ENCODE measurements at places on chromosomes 3 and 15. TPM values are rescaled to one million over a fixed set of nuclear protein-coding genes. Genes with fewer than 3 reads are reported as not detected.

DNA sequence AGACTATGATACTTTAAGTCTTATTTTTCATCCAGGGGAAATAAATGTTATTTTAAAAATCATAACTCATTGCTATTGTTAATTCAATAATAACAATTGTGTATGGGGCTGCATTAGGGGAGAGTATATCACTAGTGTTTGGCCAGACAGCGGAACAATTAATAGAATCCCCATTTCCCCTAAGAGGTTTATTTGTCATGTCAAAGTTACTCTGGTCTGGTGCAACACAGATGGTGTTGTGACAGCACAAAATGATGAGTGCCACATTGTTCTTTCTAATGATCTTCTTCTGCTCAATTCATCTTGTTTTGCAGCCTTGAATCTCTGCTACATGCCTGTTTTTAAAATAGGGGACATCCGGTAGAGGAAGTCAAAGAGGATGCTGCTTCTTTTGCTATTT, 351.6 kb downstream of the NSUN3 start:
- DNase-seq, result no peak

DNA sequence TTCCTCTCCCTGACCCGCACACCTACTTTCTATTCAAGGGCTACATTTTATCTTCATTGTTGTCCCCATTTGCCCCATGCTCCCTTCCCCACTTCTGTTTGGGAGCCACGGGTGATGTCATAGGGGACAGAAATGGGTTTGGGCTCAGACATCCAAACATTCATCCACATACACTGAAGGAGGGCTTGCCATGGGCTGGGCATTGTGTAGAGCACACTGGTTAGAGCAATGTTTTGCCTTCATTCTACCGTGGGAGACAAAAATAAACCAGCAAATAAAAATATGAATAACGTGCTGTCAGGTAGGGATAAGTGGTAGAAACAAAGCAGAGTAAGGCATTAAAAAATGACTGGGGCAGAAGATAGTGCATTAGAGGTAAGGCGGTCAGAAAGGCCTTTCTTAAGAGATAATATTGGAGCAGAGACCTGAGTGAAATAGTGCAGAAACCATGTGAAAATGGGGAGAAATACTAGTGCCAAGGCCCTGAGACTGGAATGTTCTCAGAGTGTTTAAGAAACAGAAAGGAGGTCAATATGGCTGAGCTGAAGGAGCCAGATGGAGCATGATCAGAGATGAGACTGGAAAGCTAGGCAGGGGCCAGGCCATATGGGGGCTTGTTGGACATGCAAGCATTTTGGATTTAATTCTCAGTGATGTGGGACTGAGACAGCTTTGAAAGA, 40.9 kb upstream of the CLSTN2 start:
- DNase-seq, result no peak

GRCh38 chr15:60004009-60004845, at the start of gene FOXB1:
Gene FOXB1, plus strand, starts transcription at chr15:60004311. Its CDS starts 653 bp downstream, at chr15:60004964.
- DNase-seq, result no peak

GRCh38 chr3:56467801-56468183, 475 bp downstream of the ERC2 start:
- no peak for DNase-seq

DNA sequence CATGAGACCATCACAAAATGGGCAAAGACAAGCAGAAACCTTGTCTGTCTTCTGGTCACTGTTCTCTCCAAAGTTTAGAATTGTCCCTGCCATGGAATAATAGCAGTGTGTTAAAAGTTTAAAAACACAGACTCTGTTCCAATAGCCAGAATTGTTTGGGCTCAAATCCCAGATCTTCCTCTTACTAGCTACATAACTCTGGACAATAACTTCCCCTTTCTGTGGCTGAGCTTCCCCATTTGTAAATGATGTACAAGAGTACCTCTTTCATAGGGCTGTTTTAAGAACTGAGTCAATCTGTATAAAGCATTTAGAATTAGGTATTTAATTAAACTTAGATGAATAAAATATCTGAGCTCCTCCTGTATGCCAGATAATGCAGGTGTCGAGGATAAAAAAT, 623.0 kb downstream of the NTRK3 start:
- no peak for DNase-seq

DNA sequence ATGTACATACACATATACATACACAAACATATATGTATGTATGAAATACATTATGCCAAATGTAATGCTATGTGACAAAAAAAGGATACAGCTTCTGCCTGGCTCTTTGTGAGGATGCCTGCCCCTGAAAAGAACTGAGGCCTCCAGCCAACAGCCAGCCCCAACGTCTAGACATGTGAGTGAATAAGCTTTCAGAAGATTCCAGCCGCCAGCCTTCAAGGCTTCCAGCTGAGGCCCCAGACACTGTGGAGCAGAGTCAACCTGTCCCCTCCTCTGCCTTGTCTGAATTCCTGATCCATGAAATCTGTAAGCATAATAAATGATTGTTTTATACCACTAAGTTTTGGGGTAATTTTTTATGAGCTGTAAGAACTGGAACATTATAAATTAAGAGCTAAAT, 24.7 kb downstream of the GXYLT2 start:
- no peak for DNase-seq

GRCh38 chr15:78842519-78842918, 30.2 kb upstream of the MORF4L1 start:
- DNase-seq, result no peak

DNA sequence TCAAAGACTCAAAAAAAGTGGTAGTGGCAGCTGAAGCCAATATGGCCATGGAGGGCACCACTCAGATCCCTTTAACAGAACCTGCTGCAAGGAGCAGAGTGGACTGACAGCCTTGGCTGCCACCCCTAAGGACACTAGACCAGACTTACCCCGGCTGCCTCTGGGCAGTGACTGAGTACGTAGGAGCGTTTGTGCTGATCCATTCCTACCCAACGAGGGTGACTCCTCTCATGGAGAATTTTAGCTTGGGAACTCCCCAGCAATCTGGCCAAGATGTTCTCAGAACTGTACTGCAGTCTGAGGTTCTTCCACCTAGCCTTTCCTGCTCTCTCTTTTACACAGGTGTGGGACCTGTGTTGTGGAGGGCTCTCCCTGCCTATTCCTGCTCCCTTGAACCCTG, 22.1 kb downstream of the CLEC3B start:
- DNase-seq, result no peak

DNA sequence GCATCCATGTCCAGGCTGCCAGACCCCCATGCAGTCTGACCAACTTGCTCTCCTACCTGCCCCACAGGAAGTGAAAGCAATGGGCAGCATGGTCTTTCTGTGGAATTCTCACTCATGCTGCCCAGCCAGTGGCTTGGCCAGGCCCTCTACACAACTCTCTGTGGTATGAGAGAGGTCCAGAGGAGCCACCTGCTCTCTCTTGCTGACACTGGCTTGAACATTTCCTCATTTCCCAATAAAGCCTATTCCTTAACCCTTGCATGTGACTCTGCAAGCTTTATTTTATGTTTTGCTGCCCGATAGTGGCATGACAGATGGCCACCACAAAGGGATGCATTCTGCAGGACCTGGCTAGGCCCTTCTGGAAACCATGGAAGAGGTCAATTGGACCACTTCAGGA, 53.8 kb downstream of the CCR1 start:
- no peak for DNase-seq

- no peak for DNase-seq
Observed at GRCh38 chr3:113571360-113571759, 39.0 kb downstream of the SIDT1 start.

- no peak for DNase-seq
Observed at GRCh38 chr3:50395070-50395860, 35.9 kb upstream of the TMEM115 start.

DNA sequence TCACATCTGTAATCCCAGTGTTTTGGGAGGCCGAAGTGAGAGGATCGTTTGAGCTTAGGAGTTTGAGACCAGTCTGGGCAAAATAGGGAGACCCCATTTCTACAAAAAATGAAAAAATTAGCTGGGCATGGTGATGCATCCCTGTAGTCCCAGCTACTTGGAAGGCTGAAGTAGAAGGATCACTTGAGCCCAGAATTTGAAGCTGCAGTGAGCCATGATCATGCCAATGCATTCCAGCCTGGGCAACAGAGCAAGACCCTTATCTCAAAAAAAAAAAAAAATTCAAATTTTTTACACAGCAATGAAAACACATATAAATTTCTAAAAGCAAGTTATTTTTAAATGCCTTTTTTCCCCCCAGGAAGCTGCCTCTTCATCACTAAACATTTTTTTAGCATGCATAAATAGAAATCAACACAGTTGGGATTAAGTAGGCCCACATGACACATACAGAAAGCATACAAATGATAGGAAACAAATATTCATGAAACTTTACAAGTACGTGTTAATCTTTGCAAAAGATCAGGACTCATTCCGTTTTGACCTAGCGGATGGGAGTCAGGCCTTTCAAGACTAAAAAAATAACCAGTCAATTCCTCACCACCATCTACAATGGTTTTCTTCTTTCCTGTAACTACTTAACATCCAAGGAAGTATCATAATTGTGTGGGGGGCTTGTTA, 45.6 kb upstream of the IGDCC4 start:
- no peak for DNase-seq

- peak; percentile 34 for DNase-seq
Observed at GRCh38 chr3:151568184-151568583, 107.3 kb upstream of the IGSF10 start.

DNA sequence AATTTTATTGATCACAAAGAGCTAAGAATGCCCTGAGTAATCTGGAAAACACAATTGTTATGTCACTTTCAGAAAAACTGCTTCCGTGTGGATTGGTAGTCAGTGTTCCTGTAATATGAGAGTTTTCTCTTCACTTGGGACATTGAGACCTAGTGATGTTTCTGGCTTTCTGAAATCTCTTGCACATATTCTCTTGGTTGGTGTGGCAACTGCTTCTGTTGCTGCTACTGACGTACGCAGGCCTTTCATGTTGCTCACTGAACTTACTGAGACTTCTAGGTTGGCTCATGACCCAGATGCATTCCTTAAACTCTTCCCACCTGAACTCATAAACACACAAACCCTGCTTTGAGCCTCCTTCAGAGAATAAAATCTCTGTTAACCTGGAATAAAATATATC, 175.0 kb upstream of the PFN2 start:
- DNase-seq, result peak; percentile 37

GRCh38 chr3:41932464-41932863, 29.4 kb downstream of the ULK4 start:
- DNase-seq, result peak; percentile 5

DNA sequence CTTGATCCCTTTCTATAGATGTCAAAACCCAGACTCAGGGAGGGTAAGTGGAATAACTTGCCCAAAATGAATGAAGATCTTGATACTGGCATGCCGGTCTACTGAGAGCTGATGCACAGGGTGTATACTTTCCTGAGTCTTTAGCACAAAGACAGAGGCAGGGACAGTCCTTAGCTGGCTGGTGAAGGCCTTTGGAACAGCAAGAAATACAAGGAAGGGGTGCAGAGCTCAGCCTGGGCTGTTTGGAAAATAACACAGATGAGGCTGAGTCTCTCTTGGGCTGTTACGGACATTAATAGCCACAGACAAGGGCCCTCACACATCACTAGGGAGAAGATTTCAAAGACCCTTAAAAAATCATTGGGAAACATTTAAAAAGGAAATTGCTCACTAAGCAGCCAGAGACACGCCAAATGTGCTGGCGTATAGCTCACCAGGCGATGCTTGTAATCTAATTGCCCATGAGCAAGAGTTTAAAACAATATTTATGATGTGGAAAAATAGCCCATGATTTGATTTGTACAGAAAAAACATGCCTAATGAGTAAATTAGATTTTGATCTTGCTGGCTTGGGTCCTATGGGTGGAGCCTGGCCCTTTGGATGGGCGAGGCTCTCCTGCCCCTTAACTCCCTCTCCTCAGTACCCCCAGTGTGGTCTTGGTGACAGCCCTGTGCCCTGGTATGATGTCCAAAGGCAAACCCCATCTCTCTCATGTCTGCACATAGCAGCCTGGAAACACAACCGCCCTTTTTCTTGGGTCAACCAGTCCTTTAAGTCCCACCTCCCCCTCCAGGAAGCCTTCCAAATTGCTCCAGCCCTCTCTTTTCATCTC, 81.8 kb upstream of the MRPS22 start:
- no peak for DNase-seq

- no peak for DNase-seq
Observed at GRCh38 chr3:83002869-83003445, 1241.5 kb upstream of the GBE1 start.

DNA sequence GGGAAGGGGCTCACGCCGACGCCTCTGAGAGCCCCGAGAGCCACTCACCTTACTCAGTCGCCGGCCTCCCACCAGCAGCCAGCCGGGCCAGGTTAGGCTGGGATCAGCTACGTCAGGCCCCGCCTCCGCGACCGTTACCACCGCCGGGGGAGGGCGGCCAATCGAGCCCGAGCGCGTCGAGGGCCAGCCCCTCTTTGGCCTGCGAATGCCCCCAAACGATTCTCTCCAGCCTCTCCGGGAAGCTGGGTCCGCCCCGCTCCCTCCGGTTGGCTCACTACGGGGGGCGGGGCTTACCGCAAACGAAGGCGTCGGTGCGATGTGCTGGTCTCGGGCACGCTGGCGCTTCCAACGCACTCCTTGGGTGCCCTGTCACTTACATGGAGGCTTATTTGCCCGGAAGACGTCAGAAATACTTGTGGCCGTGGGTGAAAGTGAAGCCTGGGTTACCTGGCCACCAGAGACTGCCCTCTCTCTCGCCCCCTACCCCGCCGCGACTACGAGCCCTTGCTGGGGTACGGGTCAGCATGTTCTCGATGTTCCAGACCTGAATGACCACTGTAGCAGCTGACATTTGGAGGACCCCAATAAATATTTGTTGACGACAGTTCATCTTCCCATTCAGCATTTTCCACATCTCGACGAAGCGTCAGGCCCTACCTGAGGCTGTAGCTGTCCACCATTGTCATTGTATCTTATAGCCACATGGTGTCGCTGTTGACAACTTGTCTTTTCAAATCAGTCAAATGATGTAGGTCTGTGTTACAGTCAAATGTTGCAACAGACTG, at the start of gene CEP70:
TSS of gene CEP70 (minus strand) at position 111 of the 785 bp plus-strand sequence. CDS start 21,333 bp downstream, outside the sequence.
- peak; percentile 96 for DNase-seq

- DNase-seq, result no peak
Observed at GRCh38 chr3:120608506-120608905, 12.4 kb downstream of the NDUFB4 start.

- DNase-seq, result no peak
Observed at GRCh38 chr3:36444909-36445308, 64.6 kb downstream of the STAC start.

GRCh38 chr3:4805662-4806061, 173.6 kb upstream of the BHLHE40 start:
- DNase-seq, result no peak

DNA sequence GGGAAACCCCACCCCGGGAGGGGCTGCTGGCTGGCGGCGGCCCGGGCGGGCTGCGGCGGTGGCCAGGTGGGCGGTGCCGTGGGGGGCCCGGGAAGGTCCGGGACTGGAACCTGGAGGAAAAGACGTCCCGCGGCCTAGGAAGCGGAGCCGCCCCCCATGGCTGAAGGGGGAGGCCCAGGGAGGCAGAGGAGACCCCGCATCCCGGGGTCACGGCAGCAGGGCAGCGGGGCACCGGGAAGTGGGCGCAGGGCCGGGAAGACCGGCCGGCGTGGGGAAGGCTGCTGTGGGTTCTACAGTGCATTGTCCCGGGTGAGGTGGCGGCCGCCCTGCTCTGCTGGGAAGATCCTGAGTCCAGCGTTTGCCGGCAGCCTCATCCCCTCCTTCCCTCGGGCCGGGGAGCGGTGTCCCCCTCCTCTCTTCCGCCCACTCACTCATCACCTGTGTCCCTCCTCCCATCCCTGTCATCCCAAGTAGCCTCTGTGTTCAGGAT, 525 bp upstream of the FSTL1 start:
- DNase-seq, result no peak

GRCh38 chr3:9866639-9867038, 13.4 kb downstream of the CIDEC start:
- peak; percentile 66 for DNase-seq

Gene SLC24A5
- not detected for total RNA-seq

Gene SOX2
- not detected for total RNA-seq

Gene B3GNT5
- 3.2 TPM for total RNA-seq

Gene PPP1R14D
- not detected for total RNA-seq

Gene ZNF80
- total RNA-seq, result not detected

Gene CD96
- total RNA-seq, result 0.32 TPM

Gene IL1RAP
- 13.2 TPM for total RNA-seq

Data from fibroblast of villous mesenchyme (primary cell).